ENCODE measurements at places on chromosomes 7 and 10. TPM values are rescaled to one million over a fixed set of nuclear protein-coding genes. Genes with fewer than 3 reads are reported as not detected.

- DNase-seq: no peak
These were observed 120.6 kb downstream of the BAMBI start for GRCh38 chr10:28797904-28798371.

ATRNL1 gene
- not detected for total RNA-seq

DNA sequence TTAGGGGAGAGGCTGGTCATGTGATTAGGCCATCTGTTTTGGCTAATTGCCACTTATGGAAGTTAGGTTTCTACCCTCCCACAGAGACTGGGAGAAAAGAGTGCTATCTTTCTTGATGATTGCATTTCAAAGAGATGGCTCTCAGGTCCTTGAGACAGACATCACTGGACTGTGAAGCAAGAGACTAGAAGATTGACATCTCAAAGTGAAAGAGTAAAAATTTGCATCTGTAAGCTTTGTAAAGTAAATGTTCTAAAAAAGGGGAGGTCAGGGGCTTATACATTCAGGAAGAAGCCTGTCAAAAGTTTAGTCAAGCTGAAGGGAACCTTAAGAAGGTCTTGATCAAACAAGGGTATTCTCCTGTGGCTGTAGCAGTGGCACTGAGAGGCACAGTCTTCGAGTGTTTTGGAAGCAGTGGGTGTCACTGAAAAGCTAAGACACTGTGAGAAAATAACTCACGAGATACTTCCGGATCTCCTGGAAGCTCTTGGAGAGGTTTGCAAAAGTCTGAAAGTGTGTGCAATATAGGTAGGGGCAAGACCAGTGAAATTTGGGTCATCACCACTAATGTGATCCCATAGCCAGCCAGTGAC, 342.1 kb downstream of the PHF14 start:
- DNase-seq: no peak

GRCh38 chr7:41459183-41459582, 243.7 kb downstream of the INHBA start:
- DNase-seq: no peak

SHLD2 gene
- total RNA-seq: 37.5 TPM

GRCh38 chr10:116732573-116732972, 9.8 kb downstream of the HSPA12A start:
- no peak for DNase-seq

PPP1R9A gene
- 6.0 TPM for total RNA-seq

DNA sequence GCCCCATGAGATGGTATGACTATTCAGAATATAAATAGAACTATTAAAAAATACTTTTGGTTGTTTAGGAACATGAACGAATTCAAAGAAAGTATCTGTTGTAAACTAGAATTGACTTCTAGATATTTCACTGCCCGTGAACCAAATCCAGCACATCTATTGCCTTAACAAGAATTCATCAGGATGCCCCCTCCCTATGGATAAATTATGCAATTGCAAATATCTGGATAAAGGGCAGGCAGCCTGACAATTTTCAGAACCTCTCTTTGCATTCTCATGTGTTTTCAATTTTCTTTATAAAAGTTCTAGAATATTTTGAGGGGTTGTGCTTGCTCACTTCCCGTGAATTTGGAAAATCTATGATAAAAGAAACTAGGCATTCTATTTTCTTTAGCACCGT, 822.1 kb upstream of the SORCS1 start:
- no peak for DNase-seq

DNA sequence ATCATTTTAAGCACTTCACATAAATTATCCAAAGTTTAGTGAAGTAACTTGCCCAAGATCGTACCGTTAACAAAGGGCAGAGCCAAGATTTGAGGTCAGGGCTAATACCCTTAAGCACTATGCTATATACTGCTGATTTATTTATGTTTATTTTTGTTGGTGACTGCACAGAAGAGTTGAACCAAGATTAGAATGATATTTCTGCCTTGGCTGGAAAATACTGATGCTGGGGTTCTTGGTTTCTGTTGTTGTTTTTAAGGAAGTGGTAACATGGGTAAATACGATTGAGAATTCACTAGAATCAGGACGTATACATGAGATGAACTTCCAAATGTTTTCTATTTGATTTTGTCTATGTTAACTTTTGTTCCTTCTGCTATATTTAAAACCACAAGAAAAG, 9.3 kb downstream of the ADD3 start:
- no peak for DNase-seq

GRCh38 chr7:140668641-140669040, 4.1 kb upstream of the ADCK2 start:
- DNase-seq: no peak
